Activated CD8-positive, alpha-beta memory T cell treated with anti-CD3 and anti-CD28 coated beads, Interleukin-2, amount 50 U/mL, for 4 hours (primary cell): ENCODE measurements at places on chromosomes 4 and X.

DNA sequence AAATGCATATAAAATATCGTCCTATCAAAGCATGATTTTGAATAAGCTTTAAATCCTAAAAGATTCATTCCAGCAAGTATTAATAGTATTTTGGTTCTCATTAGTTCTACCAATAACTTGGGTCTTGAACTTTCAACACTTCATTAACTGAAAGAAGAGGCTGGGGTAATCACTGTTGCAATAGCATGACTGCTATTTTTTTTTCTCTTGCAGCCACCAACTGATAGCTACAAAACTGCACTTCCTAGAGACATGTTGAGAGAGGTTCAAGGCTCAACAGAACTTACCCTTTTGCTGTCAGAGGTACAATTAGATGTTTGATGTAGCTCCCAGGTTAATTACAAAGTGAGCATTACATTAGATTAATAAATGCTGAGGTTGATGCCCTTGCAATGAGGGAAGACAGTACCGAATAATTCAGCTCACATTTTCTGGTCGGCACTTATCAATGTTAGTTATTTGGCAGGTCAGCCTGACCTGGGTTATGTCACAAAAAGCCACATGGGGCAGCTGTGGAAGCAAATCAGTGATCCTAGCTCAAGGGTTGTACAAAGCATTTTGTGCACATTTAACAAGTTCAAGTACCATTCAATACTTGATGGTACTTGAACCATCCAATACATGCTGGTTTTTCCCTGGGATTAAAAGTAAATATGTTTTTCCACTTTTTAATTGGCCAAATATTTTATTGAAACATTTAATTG lies 29.9 kb upstream of the TET2 start:
- no peak for DNase-seq

GRCh38 chrX:49951524-49952193 lies 29.3 kb downstream of the CLCN5 start:
- DNase-seq, result no peak

- DNase-seq, result no peak
Observed at GRCh38 chr4:2695346-2696060, 60.6 kb downstream of the TNIP2 start.

DNA sequence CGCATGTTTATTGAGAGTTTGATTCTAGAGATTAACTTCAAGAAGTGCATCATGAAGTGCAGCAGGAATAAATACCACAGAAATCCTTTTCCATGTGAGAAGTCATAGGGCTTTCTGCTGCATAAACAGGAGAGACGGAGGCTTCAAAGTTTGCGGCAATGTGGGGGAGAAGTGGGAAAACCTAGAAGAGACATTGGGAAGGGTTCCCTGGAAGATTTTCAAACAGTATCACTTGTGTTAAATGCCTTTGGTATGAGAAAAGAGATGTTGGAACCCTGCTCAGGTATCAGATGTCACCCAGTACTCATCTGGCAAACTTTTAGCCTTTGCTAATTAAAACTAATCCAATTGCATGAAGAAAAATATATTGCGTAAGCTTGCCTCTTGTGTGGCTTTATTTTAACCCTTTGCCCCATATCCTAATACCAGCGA lies 15.4 kb downstream of the NHS start:
- DNase-seq, result no peak

GRCh38 chr4:17322514-17322913 lies 189.4 kb downstream of the QDPR start:
- DNase-seq, result no peak
